Mesothelial cell of epicardium (in vitro differentiated cells): ENCODE measurements at places on chromosomes 2 and 18. TPM values are rescaled to one million over a fixed set of nuclear protein-coding genes. Genes with fewer than 3 reads are reported as not detected.

Gene CCDC141
- 1.0 to 1.2 TPM (median 1.1 TPM) in 3 replicates for total RNA-seq

Gene IL1R1
- 10.8 to 13.6 TPM (median 13.3 TPM) in 3 replicates for total RNA-seq

Gene GPR45
- not detected in 3 replicates for total RNA-seq

Gene SCN9A
- total RNA-seq, result 1.5 to 2.5 TPM (median 1.7 TPM) in 3 replicates

Gene KIF1A
- total RNA-seq, result 46.2 to 49.5 TPM (median 48.9 TPM) in 3 replicates

Gene DYSF
- total RNA-seq, result 0.96 to 2.1 TPM (median 1.4 TPM) in 3 replicates

Gene KYNU
- 0.09 to 0.23 TPM (median 0.20 TPM) in 3 replicates for total RNA-seq

Gene GNLY
- 0.43 TPM in 1 of 3 replicates, not detected in the others for total RNA-seq

DNA sequence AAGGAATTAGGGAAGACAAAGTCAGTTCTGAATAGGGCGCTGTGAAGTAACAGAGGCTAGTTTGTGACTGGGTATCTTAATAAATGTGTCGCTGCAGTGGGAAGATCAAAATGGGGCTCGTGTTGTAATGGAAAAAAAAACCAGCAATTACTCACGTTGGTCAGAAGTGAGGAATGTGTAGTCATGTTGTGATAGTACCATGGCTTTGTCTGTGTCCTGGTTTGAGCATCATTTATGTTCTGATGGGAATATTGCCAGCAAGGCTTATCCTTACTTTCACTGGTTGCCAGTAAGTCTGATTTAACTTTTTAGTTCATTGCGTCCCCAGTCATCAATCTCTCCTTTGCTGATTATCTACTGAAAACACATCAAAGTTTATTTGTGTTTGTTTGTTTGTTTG, 467.6 kb downstream of the NYAP2 start:
- H3K36me3 ChIP-seq, result no peaks in the 10 kb centered on the region
- no peak for DNase-seq
- no peak overlapping the region for H3K4me3 ChIP-seq
- H3K27me3 ChIP-seq, result no peaks in the 10 kb centered on the region
- no peaks in the 10 kb centered on the region for H3K4me1 ChIP-seq

DNA sequence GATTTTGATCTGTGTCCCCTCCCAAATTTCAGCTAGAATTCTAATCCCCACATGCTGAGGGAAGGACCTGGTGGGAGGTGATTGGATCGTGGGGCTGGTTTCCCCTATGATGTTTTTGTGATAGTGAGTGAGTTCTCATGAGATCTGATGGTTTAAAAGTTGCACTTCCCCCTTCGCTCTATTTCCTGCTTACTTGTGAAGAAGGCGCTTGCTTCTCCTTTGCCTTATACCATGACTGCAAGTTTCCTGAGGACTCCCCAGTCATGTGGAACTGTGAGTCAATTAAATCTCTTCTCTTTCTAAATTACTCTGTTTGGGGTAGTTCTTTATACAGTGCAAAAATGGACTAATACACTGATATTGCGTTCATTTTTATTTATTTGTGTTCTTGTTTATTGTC, 636.8 kb upstream of the LINC00305 start:
- no peak for DNase-seq
- no peak overlapping the region for H3K4me3 ChIP-seq
- H3K36me3 ChIP-seq, result no peaks in the 10 kb centered on the region
- H3K4me1 ChIP-seq, result no peaks in the 10 kb centered on the region
- H3K27ac ChIP-seq, result no peak overlapping the region

GRCh38 chr18:8329186-8329771, 280.0 kb upstream of the RAB12 start:
- peak overlapping the region; percentile 88 for H3K27ac ChIP-seq
- H3K4me1 ChIP-seq, result peaks cover 35% of the 10 kb centered on the region
- H3K4me3 ChIP-seq, result no peak overlapping the region
- no peak for DNase-seq
- H3K27me3 ChIP-seq, result no peaks in the 10 kb centered on the region

DNA sequence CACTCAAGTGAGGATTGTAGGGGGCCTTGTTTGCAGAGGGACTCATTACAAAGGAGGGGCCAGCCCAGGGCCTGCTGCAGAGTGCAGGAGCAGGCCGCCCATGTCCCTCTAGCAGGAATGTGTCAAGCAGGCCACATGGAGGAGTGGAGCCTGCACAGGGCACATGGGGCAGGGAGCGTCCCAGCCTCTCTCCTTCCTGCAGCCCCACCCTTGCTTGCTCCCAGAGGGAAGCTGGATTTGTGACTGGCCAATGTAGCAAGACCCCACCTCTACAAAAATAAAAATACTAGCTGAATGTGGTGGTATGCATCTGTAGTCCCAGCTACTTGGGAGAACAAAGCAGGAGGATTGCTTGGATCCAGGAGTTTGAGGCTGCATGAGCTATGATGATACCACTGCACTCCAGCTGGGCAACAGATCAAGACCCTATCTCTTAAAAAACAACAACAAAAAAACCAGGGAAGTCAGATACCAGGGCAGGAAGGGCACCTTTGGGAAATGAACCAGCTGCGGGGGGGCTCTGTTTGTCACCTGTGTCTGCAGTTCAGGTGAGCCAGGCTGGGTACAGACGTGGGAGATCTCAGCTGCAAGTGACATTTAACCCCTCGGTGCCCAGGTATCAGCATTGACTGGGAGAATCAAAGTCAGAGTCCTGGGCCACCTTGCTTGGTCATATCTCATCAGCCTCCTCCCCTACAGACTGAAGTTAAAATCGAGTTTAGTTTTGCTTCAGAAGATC, 27.7 kb downstream of the IMPA2 start:
- peaks cover 7% of the 10 kb centered on the region for H3K36me3 ChIP-seq
- H3K4me1 ChIP-seq, result peaks cover 3% of the 10 kb centered on the region
- no peak overlapping the region for H3K4me3 ChIP-seq
- no peak overlapping the region for H3K27ac ChIP-seq
- no peak for DNase-seq

DNA sequence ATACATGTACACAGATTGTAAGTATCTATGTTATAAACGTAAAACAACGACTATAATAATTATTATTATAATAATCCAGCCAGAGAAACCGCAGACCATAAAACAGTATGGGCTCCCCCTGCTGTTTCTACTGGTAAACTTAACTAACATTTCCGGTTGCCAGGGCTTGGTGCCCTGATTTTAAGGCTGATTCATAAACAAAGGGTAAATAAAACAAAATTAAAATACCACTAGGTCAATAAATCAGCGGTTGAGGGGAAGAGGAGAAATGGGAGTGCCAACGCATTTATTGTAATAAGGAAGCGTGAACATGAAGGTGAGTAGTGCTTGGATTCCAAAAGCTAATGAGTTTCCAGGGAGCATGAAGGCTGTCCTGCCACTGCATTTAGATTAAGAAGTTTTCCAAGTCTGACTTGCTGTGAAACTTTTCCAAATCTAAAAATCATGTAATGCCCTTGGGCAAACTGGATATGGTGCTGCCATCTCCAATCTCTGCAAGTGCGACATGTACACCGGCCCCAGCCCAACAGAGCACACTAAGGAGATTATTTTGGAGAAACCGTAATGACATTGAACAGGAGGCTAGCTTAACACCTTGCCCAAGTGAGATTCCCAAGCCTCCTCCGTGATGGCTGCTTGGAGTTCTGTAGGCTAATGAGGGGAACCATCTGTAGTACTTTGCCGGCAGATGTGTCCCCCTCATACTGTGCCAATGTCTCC, 50.7 kb upstream of the HNRNPA3 start:
- H3K4me1 ChIP-seq, result peaks cover 15% of the 10 kb centered on the region
- H3K27ac ChIP-seq, result no peak overlapping the region
- H3K36me3 ChIP-seq, result no peaks in the 10 kb centered on the region
- no peak overlapping the region for H3K4me3 ChIP-seq
- H3K27me3 ChIP-seq, result no peaks in the 10 kb centered on the region

GRCh38 chr2:134372141-134372540, 118.3 kb downstream of the MGAT5 start:
- no peaks in the 10 kb centered on the region for H3K27me3 ChIP-seq
- no peaks in the 10 kb centered on the region for H3K36me3 ChIP-seq
- peaks cover 30% of the 10 kb centered on the region for H3K4me1 ChIP-seq
- no peak overlapping the region for H3K27ac ChIP-seq

DNA sequence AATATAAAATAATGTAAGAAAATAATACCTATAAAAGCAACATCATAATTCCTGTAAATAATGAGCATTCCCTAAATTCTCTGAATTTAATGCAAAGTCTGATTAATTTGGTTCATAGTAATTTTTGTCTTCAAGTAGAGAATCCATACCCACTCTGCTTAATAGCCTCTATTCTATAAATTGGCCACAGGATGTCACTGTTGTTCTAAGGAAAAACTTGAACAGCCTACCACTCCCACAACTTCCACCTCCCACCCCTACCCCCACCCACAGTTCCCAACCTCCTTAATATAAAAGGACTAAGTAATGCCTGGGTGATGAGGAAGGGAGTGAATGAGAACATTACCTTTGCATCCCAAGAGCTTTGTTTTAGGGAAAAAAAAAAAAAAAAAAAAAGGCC, 27.2 kb upstream of the BBS5 start:
- peaks cover 3% of the 10 kb centered on the region for H3K27me3 ChIP-seq
- no peak overlapping the region for H3K27ac ChIP-seq
- H3K4me1 ChIP-seq, result no peaks in the 10 kb centered on the region
- no peaks in the 10 kb centered on the region for H3K36me3 ChIP-seq

DNA sequence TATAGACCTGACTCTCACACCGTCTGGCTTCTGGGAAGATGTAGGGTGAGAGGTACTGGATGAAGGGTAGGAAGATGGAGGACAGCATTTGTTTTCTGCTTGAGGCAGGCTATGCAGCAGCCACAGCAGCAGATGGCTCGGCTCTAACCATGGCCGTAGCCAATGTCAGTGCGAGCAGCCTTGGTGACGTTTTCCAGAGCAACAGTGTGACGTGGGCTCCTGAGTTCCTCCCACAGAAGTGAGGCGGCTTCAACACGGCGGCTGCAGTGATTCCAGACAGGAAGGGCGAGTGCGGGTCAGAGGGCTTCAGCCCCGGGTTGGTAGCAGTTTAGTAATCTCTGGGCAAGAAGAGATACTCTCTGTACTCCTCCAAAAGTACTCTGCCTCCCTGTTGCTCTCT, 133.0 kb upstream of the MYT1L start:
- H3K36me3 ChIP-seq, result no peaks in the 10 kb centered on the region
- H3K4me3 ChIP-seq, result peak overlapping the region; percentile 27
- no peak overlapping the region for H3K27ac ChIP-seq
- no peaks in the 10 kb centered on the region for H3K4me1 ChIP-seq

DNA sequence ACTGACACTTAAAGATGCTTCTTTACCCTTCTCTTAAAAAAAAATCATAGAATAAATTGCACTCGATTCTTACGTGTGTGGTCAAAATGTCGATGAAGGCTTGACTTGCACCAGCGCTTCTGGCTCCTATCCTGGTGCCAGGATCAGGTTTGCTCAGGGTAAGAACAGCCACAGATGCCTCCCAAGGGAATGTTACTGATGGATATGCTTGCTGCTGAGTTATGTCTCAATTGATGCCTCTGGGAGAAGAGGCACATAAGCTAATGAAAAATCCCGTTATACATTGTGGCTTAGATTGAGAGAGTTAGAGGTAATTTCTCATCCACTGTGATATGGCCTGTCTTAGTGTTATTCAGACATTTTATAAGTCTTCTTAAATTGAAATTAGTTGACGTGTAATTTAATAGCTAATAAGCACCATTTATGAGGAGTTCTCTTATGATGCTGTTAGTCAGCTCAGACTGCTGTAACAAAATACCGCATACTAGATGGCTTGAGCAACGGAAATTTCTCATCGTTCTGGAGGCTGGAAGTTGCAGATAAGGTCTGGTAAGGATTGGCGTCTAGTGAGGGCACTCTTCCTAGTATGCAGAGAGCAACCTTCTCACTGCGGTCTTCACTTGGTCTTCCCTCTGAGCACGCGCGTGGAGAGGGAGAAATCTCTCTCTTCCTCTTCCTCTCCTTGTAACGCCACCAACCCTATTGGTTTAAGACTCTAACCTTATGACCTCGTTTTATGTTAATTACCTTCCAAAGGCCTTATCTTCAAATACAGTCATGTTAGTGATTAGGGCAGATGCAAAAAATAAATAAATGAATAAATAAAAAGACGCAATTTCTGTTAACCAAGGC, 116.6 kb upstream of the NOSTRIN start:
- H3K27ac ChIP-seq, result peak overlapping the region; percentile 28
- H3K36me3 ChIP-seq, result no peaks in the 10 kb centered on the region
- H3K4me1 ChIP-seq, result peaks cover 51% of the 10 kb centered on the region
- H3K4me3 ChIP-seq, result no peak overlapping the region

GRCh38 chr2:145652571-145653545, 1132.9 kb upstream of the ZEB2 start:
- no peak for DNase-seq
- peak overlapping the region; percentile 9 for H3K27ac ChIP-seq
- peaks cover 17% of the 10 kb centered on the region for H3K4me1 ChIP-seq
- no peak overlapping the region for H3K4me3 ChIP-seq

GRCh38 chr18:54035927-54036326, 188.5 kb downstream of the MBD2 start:
- H3K4me3 ChIP-seq, result no peak overlapping the region
- H3K36me3 ChIP-seq, result no peaks in the 10 kb centered on the region
- no peaks in the 10 kb centered on the region for H3K27me3 ChIP-seq
- no peak overlapping the region for H3K27ac ChIP-seq
- H3K4me1 ChIP-seq, result no peaks in the 10 kb centered on the region
- no peak for DNase-seq

- peaks cover 9% of the 10 kb centered on the region for H3K4me1 ChIP-seq
- no peak for DNase-seq
- H3K4me3 ChIP-seq, result no peak overlapping the region
- no peaks in the 10 kb centered on the region for H3K27me3 ChIP-seq
- no peak overlapping the region for H3K27ac ChIP-seq
Observed at GRCh38 chr2:66101206-66101605, 333.7 kb upstream of the MEIS1 start.

- peaks cover 28% of the 10 kb centered on the region for H3K4me1 ChIP-seq
- no peak overlapping the region for H3K27ac ChIP-seq
- no peaks in the 10 kb centered on the region for H3K27me3 ChIP-seq
- no peak for DNase-seq
Observed at GRCh38 chr2:204670756-204671155, 125.5 kb downstream of the PARD3B start.
